ENCODE measurements at places on chromosomes 5 and 9.

- DNase-seq, result no peak
These were observed 58.5 kb upstream of the TJP2 start for GRCh38 chr9:69115621-69116020.

GRCh38 chr9:91354881-91355280 lies 6.8 kb downstream of the AUH start:
- DNase-seq, result no peak

GRCh38 chr5:53890490-53890889 lies 330.1 kb downstream of the NDUFS4 start:
- DNase-seq, result no peak

- no peak for DNase-seq
These were observed 486.6 kb downstream of the ARHGEF28 start for GRCh38 chr5:74112372-74113195.

DNA sequence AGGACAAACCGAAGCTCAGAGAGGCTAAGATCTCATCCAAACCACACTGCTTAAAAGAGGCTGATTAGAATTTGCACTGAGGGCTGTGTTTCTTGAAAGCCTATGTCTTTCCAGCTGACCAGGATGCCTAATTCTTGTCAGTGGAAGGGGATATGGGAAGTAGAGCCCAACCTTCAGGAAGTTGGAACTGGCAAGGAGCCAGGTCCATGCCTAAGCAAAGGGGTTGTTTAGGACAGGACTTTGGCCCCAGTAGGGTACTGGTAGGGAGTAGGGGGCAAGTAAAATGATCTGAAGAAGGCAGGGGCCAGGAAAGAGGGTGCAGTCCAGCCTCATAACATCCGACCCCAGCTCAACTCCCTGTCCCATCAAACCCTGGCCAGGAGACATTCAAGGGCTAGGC lies 130.9 kb downstream of the GAS1 start:
- DNase-seq, result no peak
